ENCODE measurements at places on chromosomes 2 and 18. TPM values are rescaled to one million over a fixed set of nuclear protein-coding genes. Genes with fewer than 3 reads are reported as not detected.

Gene HOXD12
- not detected for total RNA-seq

Gene TPO
- total RNA-seq: not detected

Gene NCKAP1
- total RNA-seq: 4.9 TPM

Gene FZD7
- total RNA-seq: 0.47 TPM

Gene C2orf78
- total RNA-seq: not detected

Gene TRPM8
- total RNA-seq: not detected

Gene GATA6
- not detected for total RNA-seq

Gene TBC1D8
- 2.0 TPM for total RNA-seq

Gene FAM161A
- total RNA-seq: 5.4 TPM

Gene ST8SIA5
- total RNA-seq: not detected

Gene LIPG
- total RNA-seq: not detected

Gene LOXHD1
- total RNA-seq: not detected

Gene ERFE
- total RNA-seq: not detected

Gene MAP3K19
- total RNA-seq: not detected

Gene TRIM54
- total RNA-seq: 0.17 TPM

Gene RAB6C
- total RNA-seq: not detected

Gene RBMS1
- total RNA-seq: 103 TPM

Gene HOXD9
- not detected for total RNA-seq
